ENCODE measurements at places on chromosomes 2 and 18.
A peak's percentile ranks its signal among the peaks of the same experiment; 100 is the strongest.

DNA sequence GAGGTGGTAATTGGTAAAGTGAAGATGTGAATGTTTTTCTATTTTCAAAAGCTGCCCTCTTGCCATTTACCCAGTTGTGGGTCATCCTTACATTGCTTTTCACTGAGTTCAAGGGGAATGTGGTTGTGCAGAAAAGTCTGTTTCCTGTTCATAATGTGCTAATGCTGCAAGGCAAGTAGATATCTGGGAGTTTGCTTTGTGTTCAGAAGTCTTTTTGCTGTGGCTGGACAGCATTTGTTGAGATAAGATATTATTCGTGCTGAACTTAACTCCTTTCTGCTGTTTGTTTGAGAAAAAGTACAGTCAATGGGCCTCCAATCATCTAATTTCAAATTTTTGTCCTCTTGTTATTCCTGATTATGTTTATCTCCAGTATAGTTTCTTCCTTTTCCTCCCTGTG, 263.2 kb downstream of the LTBP1 start:
- DNase-seq: no peak

GRCh38 chr18:25121442-25121841, 230.5 kb downstream of the ZNF521 start:
- no peak for DNase-seq

DNA sequence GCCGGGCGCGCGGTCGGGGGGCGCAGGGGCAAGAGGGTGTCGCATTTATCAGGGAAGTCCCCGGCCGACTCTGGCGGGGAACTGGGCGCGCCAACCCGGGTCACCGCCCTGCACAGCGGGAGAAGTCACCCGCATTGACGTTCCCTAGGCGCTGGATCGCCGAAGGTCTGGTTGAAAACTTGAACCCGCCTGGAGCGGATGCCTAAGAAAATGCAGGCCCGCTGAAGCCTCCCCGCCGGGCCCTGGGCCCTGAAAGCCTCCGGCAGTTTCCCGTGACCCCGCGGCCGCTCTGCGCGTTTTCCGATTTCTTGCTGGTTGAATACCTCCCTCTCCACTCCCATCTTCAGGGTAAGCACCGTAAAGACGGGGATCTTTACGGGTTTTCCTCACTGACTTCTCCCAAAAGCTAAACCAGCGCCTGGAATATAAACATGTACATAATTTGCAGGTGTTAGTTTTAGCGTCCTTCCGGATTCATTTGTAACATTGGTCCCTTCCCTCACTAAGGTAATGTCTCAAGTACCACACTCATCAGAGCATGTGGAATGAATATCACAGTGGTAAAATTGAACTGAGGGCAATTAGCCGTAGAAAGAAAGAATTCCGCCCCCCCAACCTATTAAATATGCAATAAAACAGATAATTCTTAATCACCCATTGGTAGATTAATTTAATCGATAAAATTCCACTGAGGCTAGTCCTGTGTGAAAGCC, 675 bp upstream of the SPIRE1 start:
- DNase-seq: no peak

- DNase-seq: no peak
Measured at GRCh38 chr2:142104134-142104758, 26.6 kb downstream of the LRP1B start.

DNA sequence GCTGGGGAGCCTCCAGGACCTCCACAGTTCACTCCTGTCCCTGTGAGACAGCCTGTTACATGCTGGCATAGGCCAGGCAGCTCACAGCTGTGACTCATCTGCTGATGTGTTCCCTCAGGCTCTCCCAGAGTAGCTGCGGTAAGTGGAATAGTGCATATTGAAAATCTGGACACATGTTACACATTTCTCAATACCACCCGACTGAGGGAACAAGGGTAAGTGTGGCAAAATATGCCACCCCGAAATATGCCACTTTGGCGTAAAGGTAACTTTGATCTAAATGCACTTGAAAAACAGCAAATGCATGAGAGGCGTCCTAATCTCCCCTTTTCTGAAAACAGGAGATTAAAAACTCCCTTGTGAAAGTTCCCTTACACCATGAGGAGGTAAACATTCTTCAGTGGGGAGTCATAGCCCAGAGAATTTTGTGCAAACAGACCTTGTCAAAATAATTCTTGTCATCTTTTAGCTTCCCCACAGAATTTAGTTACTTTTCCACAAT, 557.9 kb downstream of the CCDC85A start:
- no peak for DNase-seq

DNA sequence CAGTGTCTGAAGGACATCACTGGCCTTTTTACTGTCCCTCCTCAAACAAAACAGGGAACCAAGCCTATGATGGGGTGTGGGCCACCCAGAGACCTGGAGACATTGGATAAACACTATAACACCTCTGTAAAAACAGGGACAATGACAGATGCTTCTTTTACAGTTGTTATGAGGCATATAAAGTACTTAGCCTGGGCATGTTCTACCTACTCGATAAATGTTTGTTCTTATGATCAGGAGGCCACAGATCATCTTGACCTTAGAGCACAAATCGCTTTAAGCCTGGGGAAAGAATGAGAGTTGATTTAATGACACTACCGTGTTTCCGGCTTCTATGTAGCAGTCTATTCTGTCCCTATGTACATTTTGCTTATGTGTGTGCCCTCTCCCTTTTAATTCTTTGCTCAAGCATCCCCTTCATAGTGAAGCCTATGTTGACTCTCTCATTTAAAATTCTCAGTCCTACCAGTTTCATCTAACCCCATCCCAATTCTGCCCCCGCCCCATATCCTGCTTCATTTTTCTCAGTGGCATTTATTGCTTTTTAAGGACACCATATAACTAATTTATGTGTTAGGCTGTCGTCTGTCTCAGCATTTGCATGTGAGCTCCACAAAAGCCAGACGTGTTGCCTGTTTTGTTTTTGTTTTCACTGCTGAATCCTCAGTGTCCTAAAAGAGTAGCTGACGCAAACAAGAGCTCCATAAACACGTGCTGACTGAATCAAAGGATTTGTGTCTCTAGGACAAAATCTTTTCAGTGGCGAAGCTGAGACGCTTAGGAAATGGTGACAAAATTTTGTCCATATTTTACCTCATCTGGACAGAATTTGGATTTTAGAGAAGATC, 182.3 kb upstream of the ST6GAL2 start:
- no peak for DNase-seq

GRCh38 chr2:86285571-86285970, 51.9 kb downstream of the REEP1 start:
- no peak for DNase-seq

GRCh38 chr2:229620759-229621158, 93.6 kb downstream of the DNER start:
- no peak for DNase-seq

DNA sequence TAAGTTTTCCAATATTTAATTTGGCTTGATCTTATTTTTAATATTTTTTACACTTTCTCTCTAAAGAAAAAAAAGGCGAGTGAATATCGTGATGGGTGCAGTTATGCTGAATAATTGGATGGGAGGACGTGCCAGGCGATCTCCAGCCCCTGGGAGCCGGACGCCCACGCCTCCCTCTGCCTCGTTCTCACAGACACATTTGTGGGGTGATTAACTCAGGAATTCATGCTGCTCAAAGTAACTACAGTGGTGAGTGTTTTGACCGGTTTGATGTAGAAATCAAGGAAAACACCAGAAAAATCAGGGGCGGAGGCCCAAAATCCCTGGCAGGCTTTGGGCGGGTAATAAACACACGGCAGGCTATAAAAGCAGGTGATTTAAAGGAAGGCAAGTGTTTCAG, 736.8 kb upstream of the SALL3 start:
- no peak for DNase-seq

- no peak for DNase-seq
Measured at GRCh38 chr2:191670076-191670475, 7.9 kb upstream of the NABP1 start.

DNA sequence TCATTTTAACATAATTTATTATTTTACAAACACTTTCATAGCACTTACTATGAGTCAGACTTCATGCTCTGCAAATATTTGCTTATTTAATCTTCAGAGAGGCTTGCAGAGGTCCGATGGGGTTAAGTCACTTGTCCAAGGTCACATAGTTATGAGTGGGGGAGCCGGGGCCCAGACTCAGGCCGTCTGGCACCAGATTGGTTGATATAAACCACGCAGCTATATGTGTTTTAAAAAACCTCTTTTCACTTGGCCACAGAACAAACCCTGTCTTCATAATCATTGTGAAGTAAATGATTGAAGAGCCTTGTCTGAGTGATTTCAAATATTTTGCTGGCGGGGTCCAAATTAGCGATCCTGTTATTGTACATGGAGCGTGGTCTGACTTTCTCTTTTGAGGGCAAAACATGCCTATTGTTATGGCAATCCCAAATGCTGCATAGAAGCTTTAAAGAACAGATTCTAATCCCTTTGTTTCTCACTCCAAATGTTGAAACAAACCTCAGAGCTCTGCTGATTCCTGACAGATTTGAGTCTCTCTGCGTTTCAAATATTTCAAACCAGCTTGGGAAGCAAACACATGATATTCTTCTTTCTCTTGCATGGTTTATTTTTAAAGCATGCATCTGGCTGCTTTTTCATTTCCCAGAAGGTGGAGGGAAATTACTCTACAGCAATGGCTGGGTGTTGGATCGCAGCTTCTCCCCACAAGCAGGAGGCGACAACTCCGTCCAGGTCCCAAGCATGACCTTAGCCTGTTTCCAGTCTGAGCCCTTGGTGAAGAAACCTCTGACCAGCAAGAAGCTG, 142.4 kb downstream of the DDX1 start:
- no peak for DNase-seq

DNA sequence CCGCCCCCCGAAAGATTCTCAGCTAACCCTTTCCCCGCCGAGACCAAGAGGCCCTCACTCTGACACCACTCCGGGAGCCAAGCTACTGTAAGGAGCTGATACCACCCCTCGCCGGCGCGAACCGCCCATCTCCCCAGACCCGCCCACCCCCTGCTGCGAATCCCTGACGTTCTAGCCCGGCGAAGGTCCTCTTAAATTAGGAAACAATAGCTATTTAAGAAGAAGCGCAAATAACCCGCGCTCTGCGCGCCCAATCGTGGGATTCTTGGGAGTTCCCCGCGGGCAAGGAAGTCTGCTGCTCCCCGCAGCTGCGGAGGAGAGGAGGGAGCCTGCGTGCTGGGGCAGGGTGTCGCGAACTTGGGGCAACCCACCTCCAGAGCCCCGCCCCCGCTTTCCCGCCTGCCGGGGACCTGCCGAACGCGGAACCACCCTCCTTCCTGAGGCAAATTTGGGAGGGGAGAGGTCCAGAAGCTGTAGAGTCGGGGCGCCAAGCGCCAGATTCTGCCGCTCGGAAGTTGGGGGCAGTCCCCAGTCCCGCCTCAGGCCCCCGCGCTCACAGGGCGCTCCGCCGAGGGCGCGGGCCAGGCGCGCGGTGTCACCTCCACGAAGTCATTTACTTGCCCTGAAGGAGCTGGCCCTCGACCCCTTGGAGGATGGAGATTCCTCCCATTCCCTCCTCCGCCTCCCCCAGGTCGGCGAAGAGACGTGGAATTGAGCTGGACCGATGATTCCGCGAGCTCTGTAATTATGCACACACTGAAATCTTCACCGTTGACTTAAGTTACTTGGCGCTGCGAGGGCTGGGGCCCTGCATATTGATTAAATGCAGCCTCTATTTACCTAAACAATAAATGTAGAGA, 8.4 kb upstream of the SP9 start:
- peak; percentile 51 for DNase-seq

- DNase-seq: no peak
Measured at GRCh38 chr2:114684403-114684802, 242.0 kb downstream of the DPP10 start.

DNA sequence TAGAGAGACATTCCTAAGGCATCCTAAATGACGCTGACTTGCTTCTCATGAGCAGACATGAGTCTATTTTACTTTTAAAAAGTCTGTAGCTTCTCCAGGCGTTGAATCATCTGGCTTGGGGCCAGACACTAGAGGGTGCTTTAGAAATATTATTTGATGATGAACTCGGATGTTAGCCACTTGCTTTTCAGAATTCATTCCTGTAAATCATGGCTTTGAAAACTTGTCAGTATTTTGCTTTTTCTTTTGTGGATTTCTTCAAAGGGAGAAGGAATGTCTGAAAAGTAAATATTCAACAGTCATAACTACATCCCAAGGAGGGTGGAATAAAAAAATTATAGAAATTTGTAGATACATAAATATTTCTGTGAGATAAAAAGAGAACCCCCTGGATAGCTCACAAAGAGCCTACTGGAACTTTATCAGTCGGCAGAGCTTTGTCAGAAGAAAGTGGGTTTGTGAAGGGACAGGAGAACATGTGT, 370.8 kb downstream of the OSR1 start:
- no peak for DNase-seq

GRCh38 chr18:30081122-30081521, 961.4 kb downstream of the DSC3 start:
- no peak for DNase-seq

GRCh38 chr2:151560289-151560688, 150.6 kb downstream of the RIF1 start:
- no peak for DNase-seq

- no peak for DNase-seq
Measured at GRCh38 chr2:203450561-203450960, 84.5 kb downstream of the RAPH1 start.

- no peak for DNase-seq
Measured at GRCh38 chr2:181252262-181253148, 204.7 kb upstream of the ITGA4 start.

- DNase-seq: peak; percentile 67
Measured at GRCh38 chr2:20350041-20350712, 467 bp downstream of the PUM2 start.

DNA sequence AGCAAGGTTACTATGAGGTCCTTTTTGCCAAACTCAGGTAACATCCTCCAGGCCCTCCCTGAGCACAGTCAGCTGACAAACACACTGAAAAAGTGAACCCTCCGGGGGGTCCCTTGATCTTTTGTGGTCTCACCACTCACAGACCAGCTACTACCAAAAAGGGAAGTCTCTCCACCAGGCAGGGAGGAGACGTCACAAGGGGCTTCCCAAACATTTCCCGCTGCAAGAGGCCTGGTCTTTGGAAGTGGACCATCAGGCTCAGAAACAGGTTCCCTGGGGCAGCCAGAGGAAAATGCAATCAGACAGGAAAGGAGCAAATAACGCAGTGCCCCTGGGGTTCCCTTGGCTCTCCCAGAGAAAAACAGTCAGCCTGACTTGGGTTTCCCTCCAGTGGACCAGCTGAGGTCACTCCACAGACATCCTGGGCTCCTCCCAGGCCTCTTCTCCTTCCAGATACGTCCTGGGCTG, 38.7 kb upstream of the POMC start:
- DNase-seq: no peak
